ENCODE measurements at places on chromosomes 2 and 18. TPM values are rescaled to one million over a fixed set of nuclear protein-coding genes. Genes with fewer than 3 reads are reported as not detected.

- DNase-seq: no peak
Measured at GRCh38 chr2:219059375-219059724, 1.4 kb downstream of the IHH start.

DNA sequence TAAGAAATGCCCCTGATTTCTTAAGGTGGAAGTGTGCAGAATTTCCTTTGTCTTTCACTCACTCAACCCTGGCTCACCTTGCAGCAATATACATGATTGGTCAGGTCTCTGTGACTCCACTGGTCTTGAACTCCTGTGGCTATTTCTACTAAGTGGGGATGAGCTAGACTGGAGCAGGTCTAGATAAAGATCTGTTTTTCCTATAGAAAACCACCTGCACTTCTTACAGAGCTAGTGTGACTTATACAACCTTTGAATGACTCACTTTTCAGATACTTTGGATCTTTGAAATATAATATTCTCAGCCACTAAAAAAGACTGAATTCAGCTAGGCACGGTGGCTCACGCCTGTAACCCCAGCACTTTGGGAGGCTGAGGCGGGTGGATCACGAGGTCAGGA is 98.5 kb upstream of the KCTD1 start:
- DNase-seq: no peak

PLEK gene
- total RNA-seq: 12.3 TPM

- DNase-seq: peak; percentile 35
Measured at GRCh38 chr2:60478660-60479059, 74.8 kb downstream of the BCL11A start.

MOCOS gene
- total RNA-seq: 0.89 TPM

RBMS1 gene
- total RNA-seq: 72.0 TPM

SCYGR3 gene
- total RNA-seq: not detected

DNA sequence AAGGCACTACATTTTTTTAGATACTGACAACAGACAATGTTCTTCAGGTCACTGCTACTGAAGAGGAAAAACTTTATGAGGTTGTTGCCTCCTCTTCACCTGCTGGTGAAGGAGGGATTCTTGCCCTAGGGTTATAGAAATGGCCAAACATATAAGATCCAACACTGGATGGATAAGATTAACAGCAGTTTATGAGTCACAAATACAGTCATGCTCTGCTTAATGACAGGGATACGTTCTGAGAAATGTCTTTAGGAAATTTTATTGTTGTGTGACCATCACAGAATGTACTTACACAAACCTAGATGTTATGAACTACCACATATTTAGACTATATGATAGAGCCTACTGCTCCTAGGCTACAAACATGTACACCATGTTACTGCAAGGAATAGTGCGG is 57.4 kb upstream of the AMMECR1L start:
- no peak for DNase-seq

TGFA gene
- total RNA-seq: 23.5 TPM

GRCh38 chr18:6504605-6505497 is 90.1 kb upstream of the L3MBTL4 start:
- DNase-seq: no peak

DNA sequence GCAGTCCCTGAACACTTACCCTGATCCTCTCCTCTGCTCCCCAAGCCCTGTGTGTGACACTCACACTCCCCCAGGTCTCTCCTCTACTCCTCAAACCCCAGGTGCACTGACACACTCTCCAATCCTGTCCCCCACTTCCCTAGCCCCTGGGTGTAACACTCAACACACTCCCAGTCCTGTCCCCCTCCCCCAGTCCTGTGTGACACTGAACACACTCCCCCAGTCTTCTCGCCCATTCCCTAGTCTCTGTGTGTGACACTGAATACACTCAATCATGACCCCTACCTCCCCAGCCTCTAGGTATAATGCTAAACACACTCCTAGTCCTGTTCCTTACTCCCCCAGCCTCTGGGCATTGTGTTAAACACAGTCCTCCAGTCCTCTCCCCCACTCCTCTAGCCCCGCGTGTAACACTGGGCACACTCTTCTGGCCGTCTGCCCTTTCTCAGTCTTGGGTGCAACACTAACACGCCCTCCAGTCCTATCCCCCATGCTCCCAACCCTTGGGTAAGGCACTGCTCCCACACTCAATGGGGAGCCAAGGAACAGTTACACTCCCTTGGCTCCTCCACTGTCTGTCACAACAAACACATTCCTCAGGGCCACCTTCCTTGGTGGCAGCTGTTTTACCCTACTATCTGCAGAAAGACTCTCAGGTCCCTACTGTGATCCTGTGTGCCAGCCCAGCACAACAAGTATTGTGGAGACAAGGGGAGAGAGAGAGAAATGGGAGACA is 82.5 kb upstream of the PKDCC start:
- DNase-seq: no peak

- peak; percentile 57 for DNase-seq
Measured at GRCh38 chr2:88874063-88874657, 182.7 kb downstream of the RPIA start.

DNA sequence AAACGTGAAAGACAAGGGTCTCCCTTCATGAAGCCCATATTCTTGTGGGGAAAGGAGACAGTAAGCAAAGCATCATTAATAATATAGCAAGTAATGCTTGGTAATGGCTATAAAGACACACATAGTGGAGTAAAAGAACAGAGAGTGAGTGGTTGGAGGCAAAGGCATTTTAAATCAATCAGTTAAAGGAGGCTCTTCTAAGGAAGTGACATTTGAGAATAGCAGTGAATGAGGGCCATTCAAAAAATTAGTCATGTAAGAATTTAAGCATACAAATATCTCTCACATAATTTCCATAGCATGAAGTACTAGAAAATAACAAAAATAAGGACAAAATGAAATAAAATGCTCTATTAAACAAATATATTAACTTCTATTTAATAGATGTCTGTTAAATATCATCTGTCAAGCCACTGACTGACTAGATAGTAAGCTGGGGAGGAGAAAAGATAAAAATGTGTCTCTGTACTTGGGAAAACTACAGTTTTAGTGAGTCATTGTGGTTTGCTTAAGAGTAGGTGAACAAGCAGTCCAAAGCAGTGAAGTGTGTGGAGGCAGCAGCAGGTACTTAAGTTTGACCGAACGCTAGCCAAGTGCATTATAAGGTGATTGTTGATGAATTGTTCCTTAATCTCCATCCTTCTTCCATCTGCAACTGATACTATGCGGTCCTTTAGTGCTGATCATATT is 160.1 kb downstream of the PARD3B start:
- no peak for DNase-seq

GRCh38 chr18:33712719-33713118 is 134.7 kb downstream of the ASXL3 start:
- DNase-seq: no peak

- no peak for DNase-seq
Measured at GRCh38 chr2:136013955-136014354, 28.5 kb upstream of the DARS1 start.

DNA sequence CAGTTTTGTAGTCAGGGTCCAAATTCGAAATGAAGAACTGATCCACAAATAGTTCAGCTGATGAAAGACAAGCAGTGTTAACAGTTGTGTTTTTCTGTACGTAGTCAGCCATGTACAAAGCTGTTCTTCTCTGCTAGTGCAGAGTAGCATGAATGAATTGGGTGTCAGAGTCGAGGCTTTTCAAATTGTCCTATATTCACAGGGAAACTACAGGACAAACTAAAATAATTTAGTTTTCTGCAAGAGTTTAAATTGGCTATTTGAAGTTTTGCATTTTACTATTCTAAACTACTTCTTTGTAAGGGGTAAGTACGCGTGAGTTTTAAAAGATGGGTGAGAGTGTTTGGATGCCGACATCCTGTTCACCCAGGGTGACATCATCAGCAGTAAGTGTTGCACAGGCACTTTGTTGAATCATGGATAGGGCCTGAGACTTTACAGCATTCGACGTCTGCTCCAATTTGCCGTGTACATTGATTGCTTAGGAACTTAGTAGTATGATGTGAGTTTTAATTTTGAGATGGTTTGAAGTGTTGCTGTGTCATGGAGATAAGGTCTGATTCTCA is 147.2 kb upstream of the NFATC1 start:
- DNase-seq: no peak

DNA sequence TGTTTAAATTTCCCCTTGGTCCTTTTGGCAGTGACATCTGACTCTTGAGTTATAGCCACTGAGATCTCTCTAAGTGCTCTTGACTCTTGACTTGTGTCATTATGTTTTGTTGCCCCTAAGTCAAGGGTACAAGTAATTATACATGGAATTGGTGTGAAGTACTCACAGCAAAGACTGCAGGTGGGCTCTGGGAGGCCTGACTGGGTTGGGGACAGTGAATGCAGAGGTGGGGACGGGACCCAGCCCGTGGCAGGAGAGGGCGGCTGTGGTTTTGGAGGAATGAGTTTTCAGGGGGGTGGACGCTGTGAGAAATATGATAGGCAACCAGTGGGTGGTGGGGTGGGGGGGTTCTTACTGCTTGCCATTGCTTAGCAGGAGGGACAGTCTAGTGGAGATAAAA is 97.8 kb downstream of the NCK2 start:
- no peak for DNase-seq

DNA sequence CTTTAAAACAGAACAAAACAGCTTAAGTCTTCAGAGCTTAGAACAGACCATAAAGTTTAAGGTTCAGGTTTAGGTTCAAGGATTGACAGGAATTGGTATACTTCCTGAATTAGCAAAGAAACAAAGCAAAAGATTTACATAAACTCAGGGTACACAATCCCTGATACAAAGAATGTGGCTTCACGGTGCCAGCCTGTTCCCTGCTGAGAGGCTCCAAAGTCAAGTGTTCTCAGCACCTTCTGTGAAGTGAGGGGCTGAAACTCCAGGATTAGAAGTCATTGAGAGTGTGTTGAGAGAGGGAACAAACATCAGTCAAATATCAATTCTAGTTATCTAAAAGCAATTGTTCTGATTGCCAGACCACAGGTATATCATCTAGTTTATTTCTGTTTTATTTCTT is 35.7 kb downstream of the DYNAP start:
- no peak for DNase-seq

DNA sequence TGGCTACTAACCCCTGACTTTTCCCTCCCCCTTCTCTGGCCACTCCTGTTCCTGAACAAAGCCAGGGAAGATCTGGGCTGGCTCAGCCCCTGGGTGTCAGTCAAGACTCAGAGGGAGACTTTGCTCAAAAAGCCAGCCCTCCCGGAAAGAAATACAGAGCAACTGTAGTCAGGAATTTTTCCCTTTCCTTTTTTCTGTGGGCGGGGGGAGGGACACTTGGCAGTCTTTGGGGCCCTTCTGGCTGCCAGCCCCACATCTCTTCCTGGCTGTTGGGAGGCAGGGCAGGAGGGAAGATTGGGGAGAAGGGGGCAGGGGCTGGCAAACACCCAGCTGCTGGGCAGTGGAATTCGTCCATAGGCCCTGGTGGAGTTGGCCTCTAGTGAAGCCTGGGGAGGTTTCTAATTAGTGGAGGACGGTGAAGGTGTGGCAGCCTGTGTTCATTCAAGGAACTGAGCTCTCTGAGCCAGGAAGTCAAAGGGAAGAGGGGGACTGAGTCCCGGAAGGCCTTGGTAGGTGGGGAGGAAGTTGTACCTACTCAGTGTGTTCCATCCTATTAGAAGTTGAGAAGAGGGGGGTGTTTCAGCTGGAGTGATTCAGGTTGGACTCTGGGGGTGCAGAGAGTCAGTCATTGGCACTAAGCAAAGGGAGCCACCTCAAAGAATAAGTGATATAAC is 10.9 kb downstream of the IGFBP2 start:
- no peak for DNase-seq

DNA sequence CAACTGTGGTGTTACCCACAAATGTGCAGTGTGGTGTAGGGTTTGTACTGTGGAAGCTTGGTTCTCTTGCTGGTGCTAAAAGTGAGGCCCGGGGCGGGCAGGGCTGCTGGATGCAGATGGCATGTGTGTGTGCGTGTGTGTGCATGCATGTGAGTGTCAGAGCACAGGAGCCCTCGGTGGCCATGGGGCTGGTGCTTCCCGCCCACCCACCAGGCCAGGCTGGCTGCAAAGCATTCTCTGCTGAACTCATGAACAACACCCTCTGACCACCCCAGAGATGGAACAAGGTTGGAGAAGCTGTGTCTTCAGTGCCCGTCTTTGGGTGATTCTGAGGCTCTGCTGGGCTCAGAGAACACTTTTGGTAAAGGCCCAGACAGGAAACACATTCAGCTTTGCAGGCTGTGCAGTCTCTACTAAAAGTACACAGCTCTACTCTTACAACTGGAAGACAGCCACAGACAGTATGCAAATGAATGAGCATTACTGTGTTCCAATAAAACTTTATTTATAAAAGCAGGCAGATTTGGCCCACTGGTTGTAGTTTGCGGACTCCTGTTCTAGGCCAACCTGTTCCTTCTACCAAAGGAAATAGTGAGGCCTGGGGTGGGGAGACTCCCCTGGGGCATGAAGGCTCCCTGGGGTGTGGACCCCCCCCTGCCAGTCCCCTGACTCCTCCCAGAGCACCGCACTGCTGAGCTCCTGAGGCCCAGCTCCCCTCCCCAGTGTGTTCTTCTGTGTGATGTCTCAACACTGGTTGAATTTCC is 225.3 kb upstream of the HDAC4 start:
- no peak for DNase-seq

GRCh38 chr18:59627414-59627813 is 69.8 kb downstream of the CCBE1 start:
- DNase-seq: no peak

DNA sequence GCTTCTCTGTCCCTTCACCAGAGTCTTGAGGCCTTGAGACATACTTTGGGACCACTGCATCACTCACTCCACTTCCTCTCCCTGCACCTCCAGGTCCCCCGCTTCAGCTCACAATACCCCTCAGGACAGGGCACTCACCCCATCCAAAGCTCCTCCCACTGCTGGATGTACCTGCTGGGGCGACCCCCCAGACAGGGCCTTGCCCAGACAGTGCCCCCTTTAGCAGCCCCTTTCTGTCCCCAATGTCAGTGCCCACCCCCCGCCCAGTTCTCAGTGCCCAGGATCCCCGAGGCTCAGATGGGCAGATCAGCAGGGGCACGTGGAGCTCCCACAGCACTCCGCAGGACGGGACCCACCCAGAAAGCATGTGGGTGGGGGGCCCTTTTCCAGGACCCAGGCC is 23.8 kb upstream of the IMP4 start:
- DNase-seq: no peak

HJURP gene
- 4.9 TPM for total RNA-seq

DNA sequence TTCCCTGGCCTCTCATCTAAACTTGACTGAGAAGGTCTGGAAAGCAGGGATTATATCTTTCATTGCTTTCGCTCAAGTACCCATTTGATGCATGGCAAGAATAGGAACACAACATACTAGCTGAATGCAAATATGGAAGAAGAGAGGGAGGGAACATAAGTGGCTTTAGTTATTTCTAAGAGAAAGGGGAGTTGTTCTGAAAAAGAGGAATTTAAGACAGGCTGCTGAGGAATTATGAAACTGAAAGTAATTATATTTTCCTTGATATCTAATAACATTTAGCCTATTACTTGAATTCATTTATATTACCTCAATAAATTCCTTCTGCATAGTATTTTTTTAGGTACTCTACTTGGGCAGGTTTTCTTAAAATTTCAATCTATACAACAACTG is 105.8 kb upstream of the TTN start:
- DNase-seq: no peak

DNA sequence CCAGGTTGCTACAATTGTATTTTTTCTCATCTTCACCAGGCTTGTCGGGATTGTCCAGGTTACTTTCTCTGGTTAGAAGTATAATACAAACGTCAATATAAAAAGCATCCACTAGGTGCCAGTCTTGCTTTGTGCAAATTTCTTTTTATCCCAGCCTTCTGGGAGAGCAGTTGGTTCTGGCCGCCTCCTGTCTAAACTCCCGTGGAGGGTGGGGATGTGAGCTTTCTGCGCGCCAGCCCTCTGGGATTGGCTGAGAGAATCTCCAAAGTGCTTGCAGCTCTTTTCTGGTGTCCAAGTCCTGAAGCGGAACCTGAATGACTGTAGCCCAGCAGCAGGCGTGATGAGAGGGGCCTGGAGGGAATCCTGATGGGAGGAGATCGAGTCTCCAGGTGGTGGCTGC is 22.4 kb upstream of the TOGARAM2 start:
- DNase-seq: peak; percentile 74

ALK gene
- total RNA-seq: 12.4 TPM
